Tibial nerve (tissue), 4 donors: ENCODE measurements at places on chromosomes 3 and 15. TPM values are rescaled to one million over a fixed set of nuclear protein-coding genes. Genes with fewer than 3 reads are reported as not detected.

The THSD4 gene
- total RNA-seq = 9.6 TPM

The EXD1 gene
- total RNA-seq = not detected

- DNase-seq = no peak
- H3K27me3 ChIP-seq = no peaks in the 10 kb centered on the region
- H3K4me3 ChIP-seq = no peak overlapping the region
- H3K4me1 ChIP-seq = peaks cover 7% of the 10 kb centered on the region
Observed at GRCh38 chr3:153911116-153911515, 210.1 kb upstream of the ARHGEF26 start.

- H3K4me3 ChIP-seq = no peak overlapping the region
- H3K4me1 ChIP-seq = no peaks in the 10 kb centered on the region
- no peaks in the 10 kb centered on the region for H3K36me3 ChIP-seq
- no peak for DNase-seq
Observed at GRCh38 chr15:91472316-91472756, 372.3 kb downstream of the SV2B start.

- no peak overlapping the region for H3K4me3 ChIP-seq
- H3K36me3 ChIP-seq = no peaks in the 10 kb centered on the region
- H3K4me1 ChIP-seq = peaks cover 5% of the 10 kb centered on the region
- no peak for DNase-seq
Observed at GRCh38 chr3:12180218-12180617, 21.5 kb upstream of the TIMP4 start.

DNA sequence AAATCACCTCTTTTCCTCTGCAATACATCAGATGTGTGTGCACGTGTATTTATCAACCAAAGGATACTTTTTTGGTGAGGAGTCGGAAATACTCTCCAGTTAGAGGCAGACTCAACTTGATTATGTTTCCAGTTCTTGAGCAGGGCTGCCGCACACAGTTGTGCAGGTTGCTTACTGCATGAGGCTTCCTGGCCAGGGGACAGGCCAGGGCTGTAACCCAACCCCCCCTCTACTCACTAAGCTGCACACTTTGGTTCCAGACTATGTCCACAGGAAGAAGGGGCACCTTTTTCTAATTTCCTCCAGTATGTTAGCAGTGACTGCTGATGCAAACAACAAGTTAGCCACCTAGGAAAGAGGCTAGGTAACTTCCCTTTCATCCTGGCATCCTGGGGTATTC, 476.9 kb upstream of the TBL1XR1 start:
- DNase-seq = no peak
- H3K27ac ChIP-seq = no peak overlapping the region
- no peak overlapping the region for H3K4me3 ChIP-seq
- H3K36me3 ChIP-seq = no peaks in the 10 kb centered on the region

DNA sequence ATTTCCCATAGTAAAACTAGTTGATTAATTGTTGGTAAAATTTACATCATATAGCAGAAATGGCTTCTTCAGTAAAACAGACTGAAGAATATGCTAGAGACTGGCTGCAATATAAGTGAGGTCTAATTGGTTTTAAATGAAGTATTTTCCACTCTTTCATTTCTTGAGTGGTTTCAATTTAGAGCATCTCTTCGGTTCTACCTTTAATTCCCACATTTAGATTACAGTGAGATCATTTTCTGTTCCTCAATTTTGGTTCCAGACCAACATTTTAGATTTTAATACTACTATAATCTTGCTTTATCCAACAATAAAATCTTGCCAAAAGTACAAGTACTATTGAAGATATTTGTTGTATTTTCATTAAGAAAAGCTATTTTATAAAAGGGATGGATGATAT, 1.0 kb upstream of the LRCH3 start:
- H3K4me1 ChIP-seq = peaks cover 34% of the 10 kb centered on the region
- no peak for DNase-seq
- H3K27ac ChIP-seq = peak overlapping the region; percentile 99
- H3K4me3 ChIP-seq = no peak overlapping the region
- no peaks in the 10 kb centered on the region for H3K27me3 ChIP-seq
